Sciatic nerve (tissue), 2 donors: ENCODE measurements at places on chromosomes 1 and 21. TPM values are rescaled to one million over a fixed set of nuclear protein-coding genes. Genes with fewer than 3 reads are reported as not detected.

The GPR25 gene
- not detected for total RNA-seq

The DISP3 gene
- 0.18 TPM for total RNA-seq

The LYPD8 gene
- total RNA-seq = not detected

The TDRD10 gene
- 11.7 TPM for total RNA-seq

The LMO4 gene
- 55.0 TPM for total RNA-seq

The KIF21B gene
- 3.7 TPM for total RNA-seq

The EPHA8 gene
- total RNA-seq = not detected

The RXFP4 gene
- total RNA-seq = not detected

The TAF1A gene
- total RNA-seq = 10.7 TPM

The ARHGEF19 gene
- 4.6 TPM for total RNA-seq

The ADGRL4 gene
- total RNA-seq = 50.1 TPM

The SPRR4 gene
- not detected for total RNA-seq

The APCS gene
- not detected for total RNA-seq

The NUP210L gene
- 0.18 TPM for total RNA-seq

The VWA5B1 gene
- not detected for total RNA-seq

The TMEM82 gene
- total RNA-seq = not detected

The GBP4 gene
- 19.4 TPM for total RNA-seq

The ADORA3 gene
- total RNA-seq = 3.8 TPM

The OR2L5 gene
- total RNA-seq = not detected

The C8A gene
- total RNA-seq = not detected

The BRDT gene
- not detected for total RNA-seq

The TSSK3 gene
- total RNA-seq = 5.1 TPM

The KRTAP13-3 gene
- total RNA-seq = not detected

The GJA9 gene
- not detected for total RNA-seq

The AGTRAP gene
- 32.8 TPM for total RNA-seq

The KCNE2 gene
- 2.2 TPM for total RNA-seq

The FNDC5 gene
- total RNA-seq = 1.6 TPM

The CD244 gene
- total RNA-seq = 0.98 TPM

The PATJ gene
- total RNA-seq = 30.0 TPM

The CAMSAP2 gene
- total RNA-seq = 45.4 TPM

The LCE3E gene
- not detected for total RNA-seq

The FABP3 gene
- 6.5 TPM for total RNA-seq

The KLHDC9 gene
- 6.6 TPM for total RNA-seq

The EYA3 gene
- 20.1 TPM for total RNA-seq

The MIER1 gene
- 49.2 TPM for total RNA-seq

The LMX1A gene
- total RNA-seq = 0.22 TPM

The AMPD1 gene
- not detected for total RNA-seq

The PLA2G5 gene
- 1.3 TPM for total RNA-seq

The PLOD1 gene
- total RNA-seq = 60.7 TPM

The TCHH gene
- 0.13 TPM for total RNA-seq

The SELE gene
- 20.1 TPM for total RNA-seq

The CYP2J2 gene
- 21.6 TPM for total RNA-seq

The KHDC4 gene
- total RNA-seq = 65.4 TPM

The CD160 gene
- total RNA-seq = 0.45 TPM

The C1orf94 gene
- not detected for total RNA-seq

The SLC16A4 gene
- 20.5 TPM for total RNA-seq

The RGS8 gene
- total RNA-seq = 0.13 TPM

The PLPPR4 gene
- total RNA-seq = 6.6 TPM

The TFF2 gene
- total RNA-seq = not detected

The SMCP gene
- not detected for total RNA-seq

The LRRN2 gene
- total RNA-seq = 12.0 TPM

The AHDC1 gene
- 61.9 TPM for total RNA-seq

The OR6Y1 gene
- not detected for total RNA-seq
